Suprapubic skin (tissue), 4 donors: ENCODE measurements at places on chromosomes 7 and 10. TPM values are rescaled to one million over a fixed set of nuclear protein-coding genes. Genes with fewer than 3 reads are reported as not detected.

Gene MUC12
- total RNA-seq, result not detected

Gene SGCE
- 6.3 TPM for total RNA-seq

Gene PON1
- total RNA-seq, result 0.97 TPM

Gene SLC26A5
- 5.3 TPM for total RNA-seq

Gene MBL2
- not detected for total RNA-seq

Gene PDZD7
- total RNA-seq, result 1.2 TPM

- peaks cover 61% of the 10 kb centered on the region for H3K4me1 ChIP-seq
- H3K4me3 ChIP-seq, result no peak overlapping the region
- H3K27me3 ChIP-seq, result no peaks in the 10 kb centered on the region
- DNase-seq, result no peak
- H3K27ac ChIP-seq, result no peak overlapping the region
- no peaks in the 10 kb centered on the region for H3K36me3 ChIP-seq
These were observed 67.3 kb downstream of the ZNRF2 start for GRCh38 chr7:30351724-30352123.

DNA sequence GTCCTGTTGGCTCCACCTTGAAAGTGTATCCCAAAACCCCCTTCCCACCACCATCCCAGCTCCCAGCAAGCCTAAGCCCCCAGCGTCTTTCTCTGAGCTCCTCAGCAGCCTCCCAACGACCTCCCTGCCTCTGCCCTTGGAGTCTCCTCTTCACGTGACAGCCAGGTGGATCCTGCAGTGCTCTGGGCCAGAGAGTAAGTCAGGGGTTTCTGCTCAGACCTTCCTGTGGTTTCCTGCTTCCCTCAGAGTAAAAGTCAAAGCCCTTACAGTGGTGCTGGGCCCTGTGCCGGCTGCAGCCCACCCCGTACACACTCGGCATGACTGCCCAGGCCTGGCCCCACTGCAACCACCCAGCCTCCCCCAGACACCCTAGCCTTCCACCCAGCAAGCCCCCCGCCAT is 51.9 kb downstream of the OAT start:
- H3K4me3 ChIP-seq, result no peak overlapping the region
- peaks cover 3% of the 10 kb centered on the region for H3K27me3 ChIP-seq
- no peaks in the 10 kb centered on the region for H3K36me3 ChIP-seq
- DNase-seq, result no peak

DNA sequence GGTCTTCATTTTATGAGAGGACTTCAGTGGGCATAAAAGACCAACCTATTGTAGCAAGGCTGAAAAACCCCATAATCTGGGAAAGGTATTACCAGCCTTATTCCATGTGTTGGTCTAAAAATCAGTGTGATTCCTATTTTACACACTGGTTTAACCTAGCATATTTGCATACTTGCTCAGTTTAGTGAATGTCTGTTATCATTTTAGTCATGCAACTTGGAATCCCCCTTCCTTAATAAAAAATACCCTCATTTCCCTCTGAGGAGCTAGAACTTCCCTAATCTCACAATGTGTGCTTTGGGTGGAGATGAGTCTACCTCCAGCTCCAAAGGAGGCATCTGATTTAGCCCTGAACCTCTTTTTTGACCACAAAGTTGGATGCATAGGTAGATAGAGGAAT is 312.8 kb upstream of the SORCS1 start:
- no peaks in the 10 kb centered on the region for H3K36me3 ChIP-seq
- no peaks in the 10 kb centered on the region for H3K27me3 ChIP-seq

- DNase-seq, result no peak
- H3K27me3 ChIP-seq, result peaks cover 86% of the 10 kb centered on the region
- peak overlapping the region; percentile 51 for H3K4me3 ChIP-seq
- no peaks in the 10 kb centered on the region for H3K36me3 ChIP-seq
- peaks cover 24% of the 10 kb centered on the region for H3K4me1 ChIP-seq
These were observed 74.5 kb upstream of the LEP start for GRCh38 chr7:128166603-128167041.

DNA sequence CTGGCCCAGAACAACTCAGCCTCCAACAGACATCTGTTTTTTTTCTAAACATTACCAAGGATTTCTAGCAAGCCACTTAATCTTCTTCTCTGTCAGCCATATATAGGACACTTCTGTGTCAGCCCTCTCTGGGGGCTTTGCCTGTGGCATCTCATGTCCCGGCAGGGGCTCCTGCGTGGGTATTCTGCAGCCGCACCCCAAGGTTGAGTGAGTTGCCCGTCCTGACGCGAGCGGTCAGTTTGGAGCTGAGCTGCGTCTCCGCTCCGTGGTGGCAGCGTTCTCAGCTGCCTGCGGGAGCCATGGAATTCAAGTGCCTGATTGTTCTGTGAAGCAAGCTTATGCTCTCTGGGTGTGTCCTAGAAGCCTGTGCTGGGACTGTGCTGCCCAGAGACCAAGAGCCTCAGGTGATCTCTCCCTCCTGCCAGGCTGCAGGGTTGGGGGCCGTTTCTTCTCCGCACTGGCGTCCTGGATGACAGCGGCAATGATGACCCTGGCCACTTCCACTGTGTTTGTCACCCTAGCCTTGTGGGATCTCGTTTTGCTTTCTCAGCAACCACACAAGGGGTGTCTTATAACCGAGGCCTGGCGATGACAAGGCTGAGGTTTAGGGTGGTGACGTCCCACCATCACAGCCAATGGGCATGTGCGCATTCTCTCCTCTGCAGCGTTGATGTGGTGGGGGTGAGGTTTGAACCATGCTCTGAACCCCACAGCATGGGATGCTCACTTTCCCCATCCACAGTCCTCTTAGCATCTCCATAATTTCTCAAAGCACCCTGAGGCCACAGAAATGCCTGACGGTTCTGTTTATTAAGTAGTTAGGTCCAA is 612.6 kb upstream of the FOXK1 start:
- H3K36me3 ChIP-seq, result peaks cover 3% of the 10 kb centered on the region
- H3K27me3 ChIP-seq, result no peaks in the 10 kb centered on the region
- no peak overlapping the region for H3K4me3 ChIP-seq
- no peak overlapping the region for H3K27ac ChIP-seq

DNA sequence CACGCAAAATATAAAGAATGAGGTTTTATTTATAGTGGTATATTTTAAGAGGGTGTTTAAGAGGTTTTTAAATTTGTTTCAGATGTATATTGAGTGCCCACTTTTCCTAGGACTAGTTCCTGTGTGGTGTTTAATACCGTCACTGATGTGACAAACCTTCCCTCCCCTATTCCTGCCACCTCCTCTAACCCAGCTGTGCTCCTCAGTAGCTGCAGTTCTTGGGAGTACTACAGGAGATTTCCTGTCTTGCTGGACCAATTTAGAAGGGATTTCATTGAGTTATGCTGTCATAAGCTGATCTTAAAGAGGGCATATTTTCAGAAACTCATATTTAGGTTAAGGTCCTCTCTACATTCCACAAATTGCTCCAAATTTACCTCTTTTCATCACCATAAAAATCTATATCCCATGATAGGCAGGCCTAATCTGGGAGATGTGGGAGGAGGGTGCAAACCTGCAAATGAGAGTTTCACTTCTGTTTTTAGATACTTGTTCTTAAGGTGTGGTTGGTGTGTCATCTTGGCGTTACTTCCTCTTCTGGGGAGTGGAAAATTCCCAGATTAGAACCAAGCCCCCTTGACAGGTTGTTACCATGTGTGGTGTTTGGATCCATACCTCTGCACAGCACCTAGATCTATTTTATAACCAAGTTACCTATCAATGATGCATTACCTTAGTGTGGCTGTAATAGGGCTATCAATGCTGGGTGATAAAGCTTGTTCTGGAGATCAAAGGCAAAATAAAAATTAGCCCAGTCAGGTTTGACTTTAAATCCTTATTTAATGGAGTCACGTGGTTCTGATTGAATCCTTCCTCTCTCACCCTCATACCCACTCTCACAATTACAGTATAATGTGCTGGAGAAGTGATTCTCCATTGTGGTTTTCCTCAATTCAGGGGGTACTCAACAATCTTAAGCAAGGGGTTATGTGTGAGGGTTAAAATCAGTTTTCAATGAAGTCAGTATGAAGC is 141.1 kb downstream of the CDK14 start:
- H3K27me3 ChIP-seq, result no peaks in the 10 kb centered on the region
- H3K27ac ChIP-seq, result no peak overlapping the region
- no peak overlapping the region for H3K4me3 ChIP-seq

DNA sequence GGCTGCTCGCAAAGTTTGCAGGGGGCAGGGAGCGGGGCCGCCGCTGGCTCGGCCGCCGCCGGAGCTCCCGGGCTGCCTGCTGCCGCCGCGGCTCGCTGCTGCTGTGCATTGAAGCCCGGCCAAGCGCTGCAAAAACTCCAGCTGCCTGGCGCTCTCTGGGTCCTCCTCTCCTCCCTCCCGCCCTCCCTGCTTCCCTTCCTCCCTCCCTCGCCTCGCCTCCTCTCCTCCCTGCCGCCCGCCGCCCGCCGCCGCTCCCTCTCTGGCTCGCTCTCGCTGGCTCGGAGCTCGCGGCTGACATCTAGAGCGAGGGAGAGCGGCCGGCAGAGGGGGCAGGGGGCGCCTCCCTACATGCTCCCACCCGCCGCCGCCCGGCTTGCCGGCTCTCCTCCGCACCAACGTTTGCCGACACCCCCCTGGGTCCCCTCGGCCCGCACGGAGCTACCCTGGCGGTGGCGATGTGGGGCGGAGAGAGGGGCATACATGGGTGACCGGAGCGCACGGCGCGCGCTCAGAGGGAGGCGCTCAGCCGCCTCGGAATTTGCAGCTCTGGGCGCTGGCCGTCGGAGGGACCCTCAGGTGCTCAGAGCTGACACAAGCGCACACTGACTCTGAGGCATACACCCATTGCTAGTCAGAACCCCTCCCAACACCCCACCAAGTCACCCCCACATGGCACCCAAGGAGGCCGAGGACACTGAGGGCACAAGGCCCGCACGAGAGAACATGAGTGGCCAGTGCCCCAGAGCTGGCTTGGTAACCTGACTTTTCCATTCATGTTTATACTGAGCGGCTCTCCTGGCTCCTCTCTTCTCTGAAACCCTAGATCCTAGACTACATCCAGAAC is 1.2 kb upstream of the PLXNA4 start:
- peaks cover 26% of the 10 kb centered on the region for H3K4me1 ChIP-seq
- H3K36me3 ChIP-seq, result no peaks in the 10 kb centered on the region
- DNase-seq, result peak; percentile 70

- H3K27ac ChIP-seq, result no peak overlapping the region
- H3K4me1 ChIP-seq, result no peaks in the 10 kb centered on the region
- no peaks in the 10 kb centered on the region for H3K36me3 ChIP-seq
These were observed 948.4 kb downstream of the SORCS1 start for GRCh38 chr10:106216085-106216484.

DNA sequence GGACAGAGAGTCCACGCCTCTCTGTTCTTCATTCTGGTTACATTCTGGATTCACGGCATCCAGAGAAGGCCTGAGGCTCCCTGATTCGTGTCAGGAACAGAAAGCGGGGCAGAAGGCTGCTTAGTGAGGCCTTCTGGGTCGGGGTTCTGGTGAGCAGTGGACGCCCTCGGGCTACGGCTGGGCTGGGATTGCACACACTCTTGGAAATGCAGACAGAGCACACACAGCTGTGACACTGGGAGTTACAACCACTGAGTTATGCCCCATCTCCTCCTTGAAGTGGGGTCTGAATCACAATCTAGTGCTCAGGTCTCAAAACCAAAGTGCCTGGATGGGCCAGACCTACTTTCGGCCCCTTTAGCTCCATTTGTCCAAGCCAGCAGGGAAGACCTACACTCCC is 156.9 kb upstream of the GDF10 start:
- no peak overlapping the region for H3K27ac ChIP-seq
- peaks cover 10% of the 10 kb centered on the region for H3K4me1 ChIP-seq
- no peak for DNase-seq
- no peak overlapping the region for H3K4me3 ChIP-seq

- no peak overlapping the region for H3K4me3 ChIP-seq
- no peaks in the 10 kb centered on the region for H3K36me3 ChIP-seq
- no peak for DNase-seq
- H3K27me3 ChIP-seq, result no peaks in the 10 kb centered on the region
- H3K4me1 ChIP-seq, result no peaks in the 10 kb centered on the region
These were observed 25.5 kb upstream of the MXI1 start for GRCh38 chr10:110181911-110182310.

GRCh38 chr10:122159141-122159970 is 111.7 kb upstream of the BTBD16 start:
- peaks cover 30% of the 10 kb centered on the region for H3K4me1 ChIP-seq
- H3K27me3 ChIP-seq, result no peaks in the 10 kb centered on the region
- H3K36me3 ChIP-seq, result peaks cover 8% of the 10 kb centered on the region
- DNase-seq, result no peak

DNA sequence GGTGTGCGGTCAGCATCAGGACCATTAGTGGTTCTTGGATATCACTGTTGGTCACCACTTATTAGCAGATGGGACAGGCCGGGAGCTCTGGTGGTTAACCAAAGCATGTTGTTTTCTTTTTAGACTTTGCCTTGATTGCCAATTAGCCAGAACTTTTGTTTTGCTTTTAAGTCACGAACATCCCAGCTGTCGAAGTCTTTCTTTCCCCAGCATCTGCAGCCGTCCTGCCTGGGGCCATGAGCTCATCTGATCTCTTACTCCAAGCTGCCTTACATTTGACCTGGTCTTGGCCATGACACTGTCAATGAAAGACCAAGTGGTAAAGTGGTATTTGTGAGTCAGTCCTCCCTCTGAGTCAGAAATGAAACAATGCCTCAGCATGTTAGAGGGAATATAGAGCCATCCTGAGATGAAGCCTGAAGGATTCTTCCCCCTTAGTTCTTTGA is 53.9 kb upstream of the CREB5 start:
- no peak for DNase-seq
- H3K4me1 ChIP-seq, result no peaks in the 10 kb centered on the region
- no peak overlapping the region for H3K27ac ChIP-seq
- no peaks in the 10 kb centered on the region for H3K36me3 ChIP-seq

DNA sequence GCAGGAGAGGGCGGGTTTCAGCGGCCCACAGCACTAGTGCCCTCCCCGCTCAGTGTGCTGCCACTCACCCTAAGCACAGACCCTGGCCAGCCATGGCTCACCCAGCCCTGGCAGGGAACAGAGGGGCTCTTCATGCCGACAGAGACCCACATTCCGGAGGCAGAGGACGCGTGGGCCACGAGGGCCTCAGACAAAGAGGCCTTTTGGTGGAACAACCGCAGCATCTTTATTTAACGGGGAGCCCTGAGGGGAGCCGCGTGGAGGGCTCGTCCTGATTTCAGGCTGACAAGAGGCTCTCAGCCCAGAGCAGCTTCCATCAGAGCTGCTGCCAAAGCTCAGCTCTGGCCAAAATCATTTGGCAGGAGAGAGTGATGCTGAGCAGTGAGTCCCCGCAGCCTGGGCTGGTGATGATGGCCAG is 127.8 kb downstream of the SH3PXD2A start:
- H3K4me1 ChIP-seq, result peaks cover 17% of the 10 kb centered on the region
- no peak overlapping the region for H3K27ac ChIP-seq
- H3K36me3 ChIP-seq, result peaks cover 12% of the 10 kb centered on the region
- no peaks in the 10 kb centered on the region for H3K27me3 ChIP-seq
